ENCODE measurements at places on chromosomes 7 and 10. TPM values are rescaled to one million over a fixed set of nuclear protein-coding genes. Genes with fewer than 3 reads are reported as not detected.

The CYCS gene
- 77.3 TPM for total RNA-seq

The WAC gene
- total RNA-seq = 57.6 TPM

The ITGA8 gene
- total RNA-seq = not detected

The NEBL gene
- 3.7 TPM for total RNA-seq

The NAT16 gene
- total RNA-seq = not detected

The PKD1L1 gene
- 0.18 TPM for total RNA-seq

The CNNM1 gene
- total RNA-seq = not detected

The GTPBP10 gene
- total RNA-seq = 22.7 TPM

The SPDYE8 gene
- total RNA-seq = not detected

The FAM149B1 gene
- total RNA-seq = 6.6 TPM

The NYAP1 gene
- 1.4 TPM for total RNA-seq

The HOXA13 gene
- total RNA-seq = 18.8 TPM

The ADAM12 gene
- total RNA-seq = 16.7 TPM

The CYP2E1 gene
- 0.18 TPM for total RNA-seq

The ELN gene
- total RNA-seq = 1.7 TPM

The TMEM209 gene
- total RNA-seq = 11.9 TPM

The VWDE gene
- total RNA-seq = under 0.01 TPM

The LRRC18 gene
- total RNA-seq = not detected

The BTAF1 gene
- 21.1 TPM for total RNA-seq

The AKR1C4 gene
- not detected for total RNA-seq

The HTR7 gene
- total RNA-seq = 0.18 TPM
